ENCODE measurements at places on chromosomes 16 and 17.

DNA sequence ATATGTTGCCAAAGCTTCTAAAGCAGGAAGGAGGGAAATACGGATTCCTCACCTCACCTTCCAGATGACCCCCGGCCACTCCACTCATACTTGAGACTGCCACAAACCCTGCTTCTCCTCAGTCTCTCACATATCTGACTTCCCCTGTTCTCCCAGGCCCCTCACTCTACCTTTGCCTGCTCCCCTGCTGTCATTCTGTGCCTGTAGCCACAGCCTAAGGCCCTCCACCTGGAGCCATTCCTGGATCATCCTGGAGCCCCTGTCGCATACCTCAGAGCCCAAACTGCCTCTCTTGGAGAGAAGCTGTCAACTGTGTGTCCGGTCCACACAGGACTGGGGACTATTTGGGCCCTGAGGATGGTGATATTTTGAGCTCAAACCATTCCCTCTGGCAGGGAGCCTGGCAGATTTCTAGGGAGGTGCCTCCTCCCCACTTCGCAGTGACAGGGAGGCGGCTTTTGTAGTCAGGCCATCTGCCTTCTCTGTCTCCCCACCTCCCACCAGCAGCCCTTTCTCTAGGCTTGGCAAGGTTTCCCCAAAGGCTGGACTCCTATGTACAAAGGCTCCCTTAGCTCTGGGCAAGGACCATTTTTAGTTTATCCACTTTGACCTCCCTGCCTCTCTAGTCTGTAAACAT, 2.3 kb upstream of the MED24 start:
- DNase-seq = no peak

- no peak for DNase-seq
These were observed 151.4 kb downstream of the BANP start for GRCh38 chr16:88102597-88102996.

DNA sequence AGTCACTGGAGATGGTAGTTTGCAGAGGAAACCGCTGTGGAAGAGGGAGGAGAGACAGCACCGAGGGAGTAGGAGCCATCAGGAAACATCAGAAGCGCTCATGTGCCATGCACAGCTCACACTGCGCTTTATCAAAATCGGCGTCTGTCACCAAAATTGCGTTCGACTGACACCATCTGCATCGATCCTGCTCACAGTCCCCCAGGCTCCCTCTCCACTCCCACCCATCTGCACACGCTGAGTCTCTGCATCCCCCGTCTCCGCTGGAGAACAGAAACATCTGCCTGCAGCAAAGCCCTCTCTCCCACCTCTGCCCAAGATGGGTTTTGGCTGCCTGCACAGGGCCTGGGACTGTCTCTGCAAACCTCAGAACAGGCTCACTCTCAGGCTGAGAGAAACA, 187.5 kb upstream of the RPL38 start:
- no peak for DNase-seq

DNA sequence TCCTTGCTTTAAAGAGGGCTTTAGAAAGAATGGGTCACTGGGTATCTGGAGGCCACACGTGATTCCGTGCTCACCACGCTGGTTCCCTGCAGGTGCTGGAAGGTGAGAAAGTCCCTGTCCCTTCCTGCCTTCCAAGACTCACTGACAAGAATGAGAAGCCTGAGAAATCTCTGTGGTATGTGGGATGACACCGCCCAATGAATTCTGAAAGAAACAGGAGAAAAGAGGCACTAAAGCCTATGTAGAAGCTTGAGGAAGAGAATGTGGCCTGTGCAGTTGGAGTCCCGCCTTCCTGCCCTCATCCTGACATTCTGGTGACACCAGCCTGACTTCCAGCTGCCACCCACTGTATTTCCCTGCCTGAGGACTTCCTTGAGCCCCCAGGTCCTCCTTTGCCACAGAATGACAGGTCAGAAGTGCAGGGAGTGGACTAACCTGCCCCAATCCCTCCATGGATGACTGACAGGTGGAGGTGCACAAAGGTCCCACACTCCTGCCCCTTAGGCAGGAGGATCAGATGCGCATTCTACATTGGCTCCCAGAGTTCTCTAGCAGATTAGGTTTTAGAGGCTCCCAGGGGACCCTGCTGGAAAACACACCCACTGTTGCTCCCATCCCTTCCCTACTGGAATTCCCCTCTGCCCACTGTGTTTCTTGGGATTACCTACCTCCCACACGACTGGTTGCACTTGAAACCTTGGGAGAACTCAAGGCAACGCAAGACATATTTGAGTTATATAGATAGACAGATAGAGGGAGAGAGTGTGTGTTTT, 38.6 kb upstream of the TENT4B start:
- no peak for DNase-seq

DNA sequence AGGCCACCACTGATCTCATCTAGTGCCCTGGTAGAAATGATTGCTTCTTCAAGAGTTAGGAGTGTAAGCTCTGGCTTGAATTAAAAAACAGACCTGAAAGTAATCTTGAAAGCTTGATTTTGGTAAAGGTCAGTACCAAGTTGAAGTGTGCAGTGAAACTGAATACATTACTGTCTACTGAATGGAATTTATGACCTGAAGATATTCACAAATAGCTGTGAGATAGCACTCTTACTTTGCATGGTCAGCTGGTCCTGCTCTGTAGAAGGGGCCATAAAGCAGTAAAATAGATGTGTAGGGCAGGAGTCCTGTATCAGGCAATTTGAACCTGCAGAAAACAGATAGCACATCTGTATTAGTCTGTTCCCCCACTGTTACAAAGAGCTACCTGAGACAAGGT, 78.6 kb downstream of the MYH13 start:
- DNase-seq = no peak

- peak; percentile 48 for DNase-seq
These were observed 10.5 kb downstream of the DBNDD1 start for GRCh38 chr16:90008708-90009145.
